ENCODE measurements at places on chromosomes 12 and 14.

- no peak for DNase-seq
Measured at GRCh38 chr12:112179341-112179740, 54.0 kb downstream of the TRAFD1 start.

GRCh38 chr12:63150713-63151622, at the start of gene AVPR1A:
TSS of gene AVPR1A (minus strand) at chr12:63151201. CDS start at chr12:63150836, 365 bp downstream.
- no peak for DNase-seq

DNA sequence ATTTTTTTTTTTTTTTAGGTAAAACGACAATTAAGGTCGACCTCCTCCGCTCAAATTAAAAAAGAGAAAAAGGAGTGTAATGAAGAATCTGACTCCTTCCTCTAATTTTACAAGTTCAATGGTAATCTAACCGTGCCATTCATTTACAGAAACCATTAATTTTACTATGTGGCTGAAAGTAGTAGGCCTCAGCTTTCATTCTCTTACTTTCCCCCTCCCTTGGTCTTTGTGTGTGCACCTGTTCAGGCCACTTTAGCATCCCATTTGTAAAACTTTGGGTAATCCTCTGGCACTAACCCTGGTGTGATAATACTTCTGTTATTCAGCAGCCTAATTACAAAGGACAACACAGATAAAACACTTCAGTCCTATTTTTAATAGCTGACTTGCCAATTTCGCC, 128.1 kb downstream of the ASCL1 start:
- DNase-seq, result no peak

DNA sequence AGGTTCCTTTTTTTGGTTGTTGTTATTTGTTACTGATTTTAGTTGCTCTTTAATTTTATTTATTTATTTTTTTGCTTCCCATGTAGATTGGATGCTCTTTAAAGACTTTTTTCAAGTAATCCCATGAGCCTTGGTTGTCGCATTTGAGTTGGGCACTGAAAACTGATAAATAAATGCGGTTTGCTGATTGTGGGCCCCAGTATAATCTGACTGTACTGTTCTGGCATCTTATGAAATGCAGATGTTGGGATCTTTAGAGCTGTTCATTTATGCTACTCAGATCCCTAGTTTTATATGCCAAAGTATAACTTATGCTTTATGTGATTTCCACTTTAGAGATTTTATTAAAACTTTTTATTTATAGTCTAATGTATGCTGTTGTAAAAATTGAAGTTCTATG, 33.3 kb downstream of the WNK1 start:
- DNase-seq, result no peak

DNA sequence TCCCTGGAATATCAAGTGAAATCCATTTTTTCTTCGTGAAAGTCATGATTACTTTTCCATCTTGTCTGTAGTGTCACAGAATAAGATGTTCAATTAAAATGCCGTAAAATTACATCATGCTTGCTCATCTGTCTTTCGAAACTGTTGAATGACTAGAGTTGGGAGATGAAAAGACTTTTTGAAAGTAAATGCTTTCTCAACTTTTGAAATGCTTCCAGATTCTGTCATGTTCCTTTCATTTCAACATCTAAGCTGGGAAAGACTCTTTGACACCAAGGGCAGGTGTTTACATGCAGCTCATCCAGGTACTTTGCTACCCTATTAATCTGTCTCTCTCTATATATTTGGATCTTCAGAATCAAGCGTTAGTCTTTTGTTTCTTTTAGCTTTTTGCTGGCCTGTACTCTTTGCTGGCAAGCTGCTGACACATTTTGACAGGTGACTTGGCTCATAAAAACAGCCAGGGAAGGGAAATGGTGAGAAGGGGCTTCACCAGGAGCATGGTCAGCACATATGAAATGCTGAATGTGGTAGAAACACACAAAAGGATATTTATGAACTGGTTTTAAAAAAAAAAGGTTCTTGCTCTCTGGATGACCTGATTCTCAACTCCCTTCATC, 77.0 kb upstream of the METAP2 start:
- DNase-seq, result no peak

- DNase-seq, result no peak
Measured at GRCh38 chr14:50031602-50032313, 84.6 kb downstream of the VCPKMT start.

DNA sequence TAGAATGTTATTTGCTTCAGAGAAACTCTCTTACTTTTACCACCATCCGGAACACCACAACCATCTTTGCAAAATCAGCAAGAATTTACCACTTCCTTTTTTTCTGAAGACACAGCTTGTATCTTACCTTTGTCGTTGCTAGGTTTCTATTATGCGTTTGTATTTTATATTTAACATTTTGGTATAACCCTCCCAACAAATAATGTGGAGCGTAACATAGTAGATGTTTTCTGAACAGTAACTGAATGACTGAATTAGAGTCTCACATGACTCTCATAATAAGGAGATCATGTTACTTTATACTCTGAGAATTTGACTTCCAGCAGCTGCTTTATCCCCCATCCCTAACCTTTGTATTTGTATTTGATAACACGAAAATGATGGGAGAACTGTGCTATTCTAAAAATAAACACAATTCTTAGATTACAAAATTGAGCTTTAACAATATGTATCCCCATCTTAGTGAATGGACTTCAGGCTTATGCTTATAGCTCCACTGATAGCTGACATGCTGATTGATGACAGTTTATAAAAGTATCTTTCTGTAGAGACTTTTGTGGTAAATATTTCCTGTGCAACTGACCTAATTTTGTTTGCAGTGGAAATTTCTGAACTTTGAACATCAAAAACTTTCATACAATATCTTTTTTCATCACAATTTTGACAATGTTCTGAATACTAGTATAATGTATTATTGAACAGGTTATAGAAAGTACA, 7.9 kb upstream of the KLRB1 start:
- no peak for DNase-seq

GRCh38 chr12:11749943-11750690, 100.6 kb downstream of the ETV6 start:
- DNase-seq, result no peak

DNA sequence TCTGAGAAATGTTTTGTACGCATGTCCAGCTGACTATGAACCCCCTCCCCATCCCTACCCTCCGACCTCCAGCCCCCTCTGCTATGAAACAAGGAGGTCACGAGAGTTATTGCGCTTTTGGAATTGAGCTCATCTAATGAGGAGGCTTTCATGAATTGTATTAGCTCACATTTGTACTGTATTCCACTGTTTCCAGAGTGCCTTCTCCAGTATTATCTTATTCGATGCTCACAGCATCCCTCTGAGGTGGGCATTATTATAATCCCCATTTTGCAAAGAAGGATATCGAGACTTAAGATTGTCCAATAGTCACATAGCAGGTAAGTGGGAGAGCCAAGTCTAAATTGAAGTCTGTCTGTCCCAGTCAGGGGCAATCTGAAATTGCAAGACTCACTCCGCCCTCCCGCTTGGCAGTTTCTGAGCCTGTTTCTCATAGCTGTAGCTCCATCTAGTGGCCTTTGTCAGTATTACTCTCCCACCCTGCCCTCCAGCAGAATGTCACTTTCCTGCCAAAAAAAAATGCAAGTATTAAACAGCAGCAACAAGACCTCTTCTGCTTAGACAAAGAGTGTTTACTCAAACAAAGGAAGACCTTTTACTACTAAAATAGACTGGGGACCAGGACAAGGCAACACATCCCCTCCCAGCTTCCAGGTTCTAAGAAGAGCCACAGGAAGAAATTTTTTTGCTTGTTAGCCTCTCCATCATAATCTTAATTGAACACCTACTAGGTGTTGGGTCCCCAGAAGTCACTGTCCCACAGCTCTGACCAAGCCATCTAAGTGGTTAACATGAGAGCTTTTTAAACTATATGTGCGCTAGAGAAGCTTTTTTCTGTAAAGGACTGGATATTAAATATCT, 48.6 kb upstream of the TMEM233 start:
- peak; percentile 50 for DNase-seq

DNA sequence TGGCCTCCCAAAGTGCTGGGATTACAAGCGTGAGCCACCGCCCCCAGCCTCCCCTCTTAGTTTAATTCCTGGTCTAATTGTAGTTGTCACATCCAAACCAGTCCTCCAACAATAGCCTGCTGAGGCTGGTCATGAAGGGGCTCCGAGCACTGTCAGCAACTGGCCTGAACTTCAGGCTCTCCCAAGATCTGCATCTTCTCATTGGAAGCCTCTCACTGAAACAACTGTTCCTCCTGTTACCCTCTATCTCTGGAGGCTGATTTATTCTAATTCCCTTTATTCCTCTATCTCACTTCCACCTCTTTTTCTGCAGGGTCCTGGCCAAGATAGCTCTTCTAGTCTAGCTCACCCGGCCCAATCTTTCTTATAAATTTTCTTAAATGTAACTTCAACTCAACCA, 89.4 kb downstream of the DUSP16 start:
- DNase-seq, result no peak

- no peak for DNase-seq
Measured at GRCh38 chr12:39062266-39062996, 157.0 kb upstream of the CPNE8 start.
